Right ventricle myocardium inferior (tissue), 1 donor: ENCODE measurements at places on chromosomes 4 and X.

GRCh38 chr4:112567536-112567935 lies 51.6 kb upstream of the NEUROG2 start:
- DNase-seq, result no peak

DNA sequence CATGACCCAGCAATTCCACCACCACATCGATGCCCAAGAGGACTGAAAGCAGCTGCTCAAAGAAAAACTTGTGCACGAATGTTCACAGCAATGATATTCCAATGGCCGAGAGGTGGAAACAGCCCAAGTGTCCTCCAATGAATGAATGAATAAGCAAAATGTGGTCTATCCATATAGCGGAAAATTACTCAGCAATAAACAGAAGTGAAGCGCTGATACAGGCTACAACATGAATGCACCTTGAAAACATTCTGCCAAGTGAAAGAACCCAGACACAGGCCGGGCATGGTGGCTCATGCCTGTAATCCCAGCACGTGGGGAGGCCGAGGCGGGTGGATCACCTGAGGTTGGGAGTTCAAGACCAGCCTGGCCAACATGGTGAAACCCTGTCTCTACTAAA lies 5.2 kb upstream of the SLC2A9 start:
- no peak for DNase-seq

- no peak for DNase-seq
Measured at GRCh38 chr4:66568431-66568830, 898.1 kb upstream of the EPHA5 start.

DNA sequence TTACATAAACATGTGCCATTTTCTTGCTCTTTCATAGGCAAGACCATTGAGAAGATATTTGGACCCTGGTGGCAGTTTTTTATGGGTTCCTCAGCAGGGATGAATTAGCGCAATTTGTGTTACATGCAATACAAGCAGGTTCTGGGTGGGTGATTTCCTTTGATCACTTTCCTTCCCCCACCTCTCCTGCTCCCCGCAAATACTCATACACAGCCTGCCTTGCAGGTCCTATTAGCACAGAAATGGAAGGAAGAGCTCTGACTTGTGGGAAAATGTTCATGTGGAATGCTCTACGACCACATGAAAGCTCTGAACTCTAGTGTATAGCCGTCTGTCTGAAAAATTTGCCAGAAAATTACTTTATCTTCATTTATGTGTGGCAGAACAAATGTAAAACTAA lies 361.0 kb upstream of the FAT1 start:
- DNase-seq, result no peak

GRCh38 chrX:97987979-97988378 lies 1104.3 kb downstream of the RPA4 start:
- DNase-seq, result no peak
